ENCODE measurements at places on chromosomes 16 and 17. TPM values are rescaled to one million over a fixed set of nuclear protein-coding genes. Genes with fewer than 3 reads are reported as not detected.

Gene KIF2B
- total RNA-seq: not detected

Gene NSRP1
- total RNA-seq: 28.1 TPM

Gene CSH2
- total RNA-seq: not detected

Gene UNC45B
- total RNA-seq: not detected

Gene TMC8
- total RNA-seq: not detected

Gene BAHCC1
- total RNA-seq: 8.8 TPM

Gene FSCN2
- total RNA-seq: 1.2 TPM

Gene MYO1D
- 3.8 TPM for total RNA-seq

Gene SLC13A2
- 0.08 TPM for total RNA-seq

Gene TNS4
- not detected for total RNA-seq

Gene SDR42E2
- total RNA-seq: not detected

Measured in HFFc6 (cell line).